AML-193 (cell line): ENCODE measurements at places on chromosomes 7 and 10.

DNA sequence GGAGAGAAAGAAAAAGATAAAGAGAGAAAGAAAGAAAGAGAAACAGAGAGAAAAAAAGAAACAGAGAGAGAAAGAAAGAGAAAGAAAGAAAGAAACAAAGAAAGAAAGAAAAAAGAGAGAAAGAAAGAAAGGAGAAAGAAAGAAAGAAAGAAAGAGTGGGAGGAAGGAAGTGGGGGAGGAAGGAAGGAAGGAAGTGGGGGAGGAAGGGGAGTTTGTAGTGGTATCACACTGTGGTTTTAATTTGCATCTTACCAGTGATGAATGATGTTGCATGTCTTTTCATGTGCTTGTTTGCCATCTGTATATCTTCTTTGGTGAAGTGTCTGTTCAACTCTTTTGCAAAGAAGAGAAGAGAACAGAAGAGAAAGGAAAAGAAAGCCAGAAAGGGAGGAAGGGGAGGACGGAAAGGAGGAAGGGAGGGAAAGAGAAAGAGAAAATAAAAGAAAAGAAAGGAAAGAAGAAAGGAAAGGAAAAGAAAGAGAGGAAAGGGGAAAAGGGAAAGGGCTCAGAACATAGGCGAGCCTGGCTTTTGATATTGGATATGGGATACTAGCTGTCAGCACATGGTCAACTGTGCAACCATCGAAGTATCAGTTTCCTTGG, 79.2 kb upstream of the FRMD4A start:
- no peak for DNase-seq

- no peak for DNase-seq
Observed at GRCh38 chr10:13087986-13088618, 11.9 kb upstream of the OPTN start.

GRCh38 chr7:155869784-155870076, 57.5 kb upstream of the SHH start:
- DNase-seq, result no peak

- DNase-seq, result no peak
Observed at GRCh38 chr7:98737176-98737575, 120.1 kb downstream of the NPTX2 start.

GRCh38 chr10:118965096-118965495, 64.4 kb upstream of the NANOS1 start:
- DNase-seq, result no peak

DNA sequence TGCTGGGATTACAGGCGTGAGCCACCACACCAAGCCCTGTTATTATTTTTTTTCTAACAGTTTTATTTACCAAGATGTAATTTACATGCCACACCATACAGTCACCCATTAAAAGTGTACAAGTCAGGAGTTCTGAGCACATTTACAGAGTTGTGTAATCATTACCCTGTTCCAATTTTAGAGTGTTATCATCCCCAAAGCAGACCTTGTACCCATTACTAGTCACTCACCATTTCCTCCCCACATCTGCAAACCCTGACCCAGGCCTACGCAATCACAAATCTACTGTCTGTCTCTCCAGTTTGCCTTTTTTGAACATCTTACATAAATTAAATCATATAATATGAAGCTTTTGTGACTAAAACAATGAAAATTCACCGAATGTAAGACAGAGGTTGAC, 402.9 kb upstream of the FOXK1 start:
- DNase-seq, result no peak

- DNase-seq, result peak; percentile 2
Observed at GRCh38 chr10:61465901-61466632, 12.9 kb upstream of the TMEM26 start.

- no peak for DNase-seq
Observed at GRCh38 chr10:34922138-34922537, 107.0 kb upstream of the PARD3 start.

- DNase-seq, result no peak
Observed at GRCh38 chr10:74913377-74913979, 87.1 kb downstream of the KAT6B start.

DNA sequence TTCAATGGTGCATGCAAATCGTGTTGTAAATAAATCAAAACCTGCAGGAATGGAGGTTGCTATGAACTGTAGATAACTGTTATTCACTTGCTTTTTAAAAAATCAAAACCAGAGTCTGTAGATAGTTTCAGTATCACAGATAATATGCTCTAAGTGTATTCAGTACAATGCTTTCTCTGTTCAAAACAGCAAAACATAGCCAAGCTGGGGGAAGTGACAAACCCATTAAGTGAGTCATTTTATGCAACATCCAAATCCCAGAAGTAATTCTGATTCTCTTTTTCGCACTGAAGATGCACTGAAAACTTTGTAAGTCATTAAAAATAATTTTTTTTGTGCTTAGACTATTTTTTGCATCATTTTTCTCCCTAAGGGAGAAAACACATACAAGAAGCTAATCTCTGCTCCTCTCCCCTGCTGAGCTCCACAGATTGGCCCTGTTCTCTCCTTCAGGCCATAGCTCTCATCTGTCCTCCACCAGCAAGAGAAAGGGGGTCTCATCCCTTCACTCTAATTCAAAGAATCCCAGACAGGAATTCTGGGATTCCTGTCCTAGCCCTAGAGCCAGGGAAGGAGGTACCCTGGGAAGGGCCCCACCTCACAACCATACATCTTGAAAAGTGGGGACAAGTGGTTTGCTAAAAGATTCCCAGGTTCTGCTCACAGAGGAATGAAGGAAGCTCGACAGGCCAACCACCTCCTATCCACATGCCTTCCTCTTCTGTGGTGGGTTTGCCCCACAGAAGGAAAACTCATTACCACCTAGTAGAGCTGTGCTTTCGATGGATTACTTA, 4.9 kb downstream of the PRTFDC1 start:
- no peak for DNase-seq
